Upper lobe of left lung (tissue), 6 donors: ENCODE measurements at places on chromosomes 5 and 9.

DNA sequence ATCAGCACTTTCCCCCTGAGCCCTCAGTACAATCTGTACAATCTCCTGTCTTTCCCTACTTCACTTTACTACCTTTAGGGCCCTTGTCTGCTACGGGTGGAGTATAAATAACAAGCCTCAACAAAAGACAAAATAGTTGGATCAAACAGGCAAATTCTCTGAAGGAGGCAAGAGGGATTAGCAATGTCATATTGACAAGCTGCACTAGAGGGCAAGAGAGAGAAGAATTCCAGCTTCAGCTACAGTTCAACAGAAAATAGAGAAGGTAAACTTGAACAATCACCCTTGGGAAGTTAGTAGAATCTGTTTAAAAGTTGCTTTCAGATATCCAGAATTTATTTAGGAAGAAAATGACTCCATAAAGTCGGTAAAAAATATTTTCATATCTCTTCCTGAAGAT lies 68.4 kb upstream of the IZUMO3 start:
- DNase-seq, result no peak

DNA sequence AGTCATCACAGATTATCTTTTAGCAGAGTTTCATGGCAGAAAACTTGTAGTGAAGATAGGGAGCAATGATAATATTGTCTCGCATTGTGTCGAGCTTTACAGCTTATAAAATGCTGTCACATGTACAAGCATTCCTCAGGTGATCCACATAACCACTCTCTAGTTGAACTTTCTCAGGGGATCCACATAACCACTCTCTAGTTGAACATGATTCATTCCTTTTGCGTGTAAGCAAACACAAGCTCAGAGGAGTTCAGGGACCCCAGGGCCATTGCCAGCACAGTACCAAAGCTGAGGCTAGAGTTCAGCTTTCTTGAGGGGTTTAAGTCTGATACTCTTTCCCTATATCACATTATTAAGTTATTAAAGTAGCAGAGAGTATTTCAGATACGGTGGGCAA lies 86.7 kb downstream of the CDH6 start:
- no peak for DNase-seq

DNA sequence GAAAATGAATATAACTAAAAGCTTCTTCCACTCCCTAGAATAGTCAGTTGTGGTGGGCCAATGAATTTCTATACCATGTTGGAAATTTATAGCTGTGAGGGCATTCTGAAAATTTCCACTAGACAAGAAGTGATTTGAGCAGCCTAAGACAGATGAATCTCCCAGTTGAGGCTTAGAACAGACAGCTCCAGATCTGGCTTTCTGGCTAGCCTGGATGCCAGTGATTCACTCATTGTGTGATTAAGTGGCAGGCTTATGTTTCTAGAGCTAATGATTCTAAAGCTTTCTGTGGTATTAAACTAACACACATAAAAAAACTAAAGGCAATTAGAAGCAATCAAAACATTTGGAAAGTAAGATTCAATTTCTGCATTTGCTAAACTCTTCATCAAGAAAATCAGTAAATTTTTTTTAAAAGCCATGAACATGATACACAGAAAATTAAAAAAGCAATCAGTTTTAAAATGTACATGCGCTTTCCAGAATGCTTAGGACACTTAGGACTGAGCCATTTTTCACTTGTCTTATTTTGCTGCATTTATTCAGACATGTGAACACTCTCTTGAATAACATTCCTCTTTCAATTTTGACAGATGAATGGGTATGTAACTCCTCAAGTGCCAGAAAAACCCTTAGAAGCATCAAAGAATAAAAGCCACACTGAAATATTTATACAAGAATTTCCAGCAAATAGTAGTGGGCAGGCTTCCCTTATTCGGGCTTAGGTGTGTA lies 100.5 kb upstream of the GNAQ start:
- DNase-seq, result no peak

- DNase-seq, result no peak
These were observed 1.4 kb downstream of the RASGEF1C start for GRCh38 chr5:180207593-180207992.

GRCh38 chr9:88186495-88187110 lies 48.3 kb upstream of the SPATA31C2 start:
- no peak for DNase-seq

DNA sequence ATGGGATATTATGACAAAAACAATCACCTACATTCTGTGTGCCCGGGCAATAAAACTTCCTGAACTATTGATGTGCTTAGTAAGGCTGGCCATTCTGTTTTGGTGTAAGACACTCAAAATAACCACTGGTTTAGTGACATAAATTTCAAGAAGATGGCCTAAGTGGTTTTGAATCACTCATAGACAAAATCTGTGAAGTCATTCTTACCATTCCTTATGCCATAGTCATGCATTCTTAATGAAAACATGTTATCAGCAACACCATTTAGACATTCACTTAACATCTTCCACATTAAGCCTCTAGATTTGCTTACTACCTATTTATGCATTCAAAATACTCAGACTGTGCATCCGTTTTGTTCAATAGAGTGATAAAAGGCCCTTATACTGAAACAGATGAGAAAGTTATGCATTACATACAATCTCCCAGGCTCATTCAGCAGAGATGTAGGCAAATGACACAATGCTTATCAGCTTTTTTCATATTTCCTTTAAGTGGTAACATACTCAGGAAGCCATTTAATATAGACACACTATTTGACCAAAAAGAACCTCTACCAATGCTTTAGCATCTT lies 848.8 kb upstream of the DMAC1 start:
- DNase-seq, result no peak

DNA sequence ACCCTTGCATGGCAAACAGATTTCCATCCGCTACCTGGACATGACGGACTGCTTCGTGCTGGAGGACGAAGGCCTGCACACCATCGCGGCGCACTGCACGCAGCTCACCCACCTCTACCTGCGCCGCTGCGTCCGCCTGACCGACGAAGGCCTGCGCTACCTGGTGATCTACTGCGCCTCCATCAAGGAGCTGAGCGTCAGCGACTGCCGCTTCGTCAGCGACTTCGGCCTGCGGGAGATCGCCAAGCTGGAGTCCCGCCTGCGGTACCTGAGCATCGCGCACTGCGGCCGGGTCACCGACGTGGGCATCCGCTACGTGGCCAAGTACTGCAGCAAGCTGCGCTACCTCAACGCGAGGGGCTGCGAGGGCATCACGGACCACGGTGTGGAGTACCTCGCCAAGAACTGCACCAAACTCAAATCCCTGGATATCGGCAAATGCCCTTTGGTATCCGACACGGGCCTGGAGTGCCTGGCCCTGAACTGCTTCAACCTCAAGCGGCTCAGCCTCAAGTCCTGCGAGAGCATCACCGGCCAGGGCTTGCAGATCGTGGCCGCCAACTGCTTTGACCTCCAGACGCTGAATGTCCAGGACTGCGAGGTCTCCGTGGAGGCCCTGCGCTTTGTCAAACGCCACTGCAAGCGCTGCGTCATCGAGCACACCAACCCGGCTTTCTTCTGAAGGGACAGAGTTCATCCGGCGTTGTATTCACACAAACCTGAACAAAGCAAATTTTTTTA lies 242.9 kb downstream of the MARCHF11 start:
- DNase-seq, result no peak

DNA sequence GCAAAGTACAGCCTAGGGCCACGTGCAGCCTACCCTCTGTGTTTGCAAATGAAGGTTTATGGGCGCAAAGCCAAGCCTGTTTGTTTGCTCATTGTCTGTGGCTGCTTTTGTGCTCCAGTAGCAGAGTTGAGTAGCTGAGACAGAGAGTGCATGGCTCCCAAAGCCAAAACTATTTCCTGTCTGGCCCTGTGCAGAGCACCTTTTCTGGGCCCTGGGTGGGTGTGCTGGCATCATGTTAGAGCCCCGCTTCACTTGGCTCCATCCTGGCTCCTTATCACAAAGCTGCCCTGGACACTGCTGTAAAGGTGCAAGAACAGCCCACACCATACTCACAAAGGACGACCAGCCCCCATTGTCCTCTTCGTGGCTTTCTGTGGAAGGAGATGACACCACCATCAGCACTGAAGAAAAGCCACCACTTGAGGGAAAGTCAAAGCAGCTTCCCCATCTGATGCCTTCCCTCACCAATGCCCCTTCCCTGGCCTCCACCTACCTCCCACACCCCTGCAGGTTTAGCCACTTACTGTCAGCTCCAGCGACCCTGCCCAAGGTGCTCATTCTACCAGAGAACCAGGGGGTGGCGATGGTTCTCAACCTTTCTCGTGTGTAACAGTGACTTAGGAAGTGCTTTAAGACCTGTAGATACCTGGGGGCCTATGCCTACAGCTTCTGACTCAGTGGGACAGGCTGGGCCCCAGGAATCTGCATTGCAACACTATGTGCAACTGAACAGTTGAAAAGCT lies 23.4 kb downstream of the LCP2 start:
- no peak for DNase-seq

GRCh38 chr5:98757978-98758377 lies 15.5 kb upstream of the RGMB start:
- no peak for DNase-seq

- DNase-seq, result no peak
These were observed 1.5 kb downstream of the ZBTB43 start for GRCh38 chr9:126806336-126806735.

DNA sequence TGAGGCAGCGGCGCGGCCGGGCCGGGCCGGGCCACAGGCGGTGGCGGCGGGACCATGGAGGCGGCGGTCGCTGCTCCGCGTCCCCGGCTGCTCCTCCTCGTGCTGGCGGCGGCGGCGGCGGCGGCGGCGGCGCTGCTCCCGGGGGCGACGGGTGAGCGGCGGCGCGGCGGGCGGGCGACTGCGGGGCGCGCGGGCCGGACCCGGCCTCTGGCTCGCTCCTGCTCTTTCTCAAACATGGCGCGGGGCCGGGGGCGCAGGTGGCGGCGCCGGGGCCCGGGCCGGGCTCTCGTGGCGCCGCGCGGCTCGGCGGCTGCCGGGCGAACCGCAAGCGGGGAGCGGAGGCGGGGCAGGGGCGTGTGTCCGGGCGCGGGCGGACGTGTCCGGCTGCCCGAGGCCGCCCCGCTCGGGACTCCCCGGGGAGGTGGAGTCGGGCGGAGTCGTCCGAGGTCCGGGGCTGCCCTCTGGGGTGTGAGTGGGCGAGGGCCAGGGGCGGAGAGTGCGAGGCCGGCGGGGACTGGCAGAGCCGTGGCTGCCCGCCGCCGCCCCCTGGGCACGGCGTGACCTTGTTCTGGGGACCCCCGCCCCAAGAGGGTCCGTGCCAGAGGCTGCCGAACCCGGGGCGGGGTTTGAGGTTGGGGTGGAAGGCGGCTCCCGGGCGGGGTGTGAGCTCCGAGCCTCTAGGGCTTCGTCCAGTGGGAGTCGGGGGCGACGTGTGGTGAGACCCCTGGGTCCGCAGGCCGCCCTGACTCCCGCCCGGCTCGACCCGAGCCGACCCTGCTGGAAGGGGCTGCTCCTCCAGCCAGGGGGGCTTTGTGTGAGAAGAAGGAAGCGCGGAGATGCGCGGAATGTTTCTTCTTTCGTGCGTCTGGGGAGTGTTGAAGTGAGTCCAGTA lies 485 bp downstream of the TGFBR1 start:
- peak; percentile 96 for DNase-seq

DNA sequence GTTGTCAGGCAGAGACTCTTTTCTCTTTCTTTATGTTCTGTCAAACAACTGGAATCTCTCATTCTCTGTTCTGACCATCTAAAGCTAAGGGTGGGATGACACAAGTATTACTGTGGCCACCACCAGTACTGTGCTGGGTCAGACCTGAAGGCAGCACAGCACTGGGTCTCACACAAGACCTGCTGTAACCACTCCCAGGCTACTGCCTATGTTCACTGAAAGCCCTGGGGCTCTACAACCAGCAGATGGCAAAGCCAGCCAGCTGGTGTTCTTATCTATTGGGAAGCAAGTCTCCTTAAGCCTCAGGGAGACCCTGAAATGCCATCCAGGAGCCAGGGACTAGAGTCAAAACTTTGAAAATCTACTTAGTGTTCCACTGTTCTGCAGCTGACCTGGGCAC lies 189.5 kb downstream of the SLCO4C1 start:
- no peak for DNase-seq

GRCh38 chr5:132853323-132853722 lies 12.9 kb downstream of the GDF9 start:
- DNase-seq, result no peak

DNA sequence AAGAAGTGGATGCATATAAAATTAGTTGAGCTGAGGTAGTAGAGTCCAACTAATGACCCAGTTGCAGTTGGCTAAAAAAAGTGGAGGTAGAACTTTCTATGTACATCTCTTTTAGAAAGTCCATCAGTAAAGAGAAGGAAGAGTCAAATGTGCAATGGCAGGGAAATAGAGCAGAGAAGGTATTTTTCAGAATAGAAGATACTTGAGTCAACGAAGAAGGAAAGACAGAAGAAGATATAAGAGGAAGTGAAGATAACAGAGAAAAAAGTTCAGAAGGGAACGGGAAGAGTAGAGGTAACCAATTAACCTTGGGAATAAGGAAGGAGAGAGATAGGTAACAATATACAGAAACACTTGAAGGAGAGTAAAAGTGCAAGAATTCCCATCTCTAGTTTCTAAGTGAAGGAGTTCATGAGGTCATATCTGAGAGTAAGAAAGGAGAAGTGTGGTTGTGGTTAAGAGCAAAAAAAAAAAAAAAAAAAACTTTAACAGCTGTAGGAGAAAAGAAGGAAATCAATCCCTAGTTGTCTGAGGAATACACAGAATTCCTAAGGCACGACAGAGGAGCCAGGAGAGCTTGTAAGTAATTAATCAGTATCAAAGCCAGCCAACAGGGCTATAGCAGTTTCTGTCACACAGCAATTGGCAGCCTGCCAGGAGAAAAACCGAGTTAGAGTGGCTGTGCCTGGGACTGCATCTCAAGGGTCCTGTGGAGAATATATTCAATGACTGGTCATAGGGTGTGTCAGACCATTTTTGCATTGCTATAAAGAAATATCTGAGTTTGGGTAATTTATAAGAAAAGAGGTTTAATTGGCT lies 61.0 kb downstream of the ARL15 start:
- DNase-seq, result no peak

GRCh38 chr5:124697933-124698591 lies 48.4 kb downstream of the ZNF608 start:
- no peak for DNase-seq

GRCh38 chr5:135392256-135392655 lies 6.8 kb downstream of the MACROH2A1 start:
- peak; percentile 44 for DNase-seq

- DNase-seq, result peak; percentile 37
These were observed 186.7 kb downstream of the PDZD2 start for GRCh38 chr5:31825518-31826068.

GRCh38 chr9:108188976-108189375 lies 666.8 kb downstream of the ACTL7B start:
- DNase-seq, result no peak
